ENCODE measurements at places on chromosomes 16 and 17.

GRCh38 chr16:54116124-54116655 is 170.4 kb downstream of the IRX3 start:
- no peak for DNase-seq

- no peak for DNase-seq
Observed at GRCh38 chr17:80793421-80793820, 198.2 kb upstream of the CHMP6 start.

DNA sequence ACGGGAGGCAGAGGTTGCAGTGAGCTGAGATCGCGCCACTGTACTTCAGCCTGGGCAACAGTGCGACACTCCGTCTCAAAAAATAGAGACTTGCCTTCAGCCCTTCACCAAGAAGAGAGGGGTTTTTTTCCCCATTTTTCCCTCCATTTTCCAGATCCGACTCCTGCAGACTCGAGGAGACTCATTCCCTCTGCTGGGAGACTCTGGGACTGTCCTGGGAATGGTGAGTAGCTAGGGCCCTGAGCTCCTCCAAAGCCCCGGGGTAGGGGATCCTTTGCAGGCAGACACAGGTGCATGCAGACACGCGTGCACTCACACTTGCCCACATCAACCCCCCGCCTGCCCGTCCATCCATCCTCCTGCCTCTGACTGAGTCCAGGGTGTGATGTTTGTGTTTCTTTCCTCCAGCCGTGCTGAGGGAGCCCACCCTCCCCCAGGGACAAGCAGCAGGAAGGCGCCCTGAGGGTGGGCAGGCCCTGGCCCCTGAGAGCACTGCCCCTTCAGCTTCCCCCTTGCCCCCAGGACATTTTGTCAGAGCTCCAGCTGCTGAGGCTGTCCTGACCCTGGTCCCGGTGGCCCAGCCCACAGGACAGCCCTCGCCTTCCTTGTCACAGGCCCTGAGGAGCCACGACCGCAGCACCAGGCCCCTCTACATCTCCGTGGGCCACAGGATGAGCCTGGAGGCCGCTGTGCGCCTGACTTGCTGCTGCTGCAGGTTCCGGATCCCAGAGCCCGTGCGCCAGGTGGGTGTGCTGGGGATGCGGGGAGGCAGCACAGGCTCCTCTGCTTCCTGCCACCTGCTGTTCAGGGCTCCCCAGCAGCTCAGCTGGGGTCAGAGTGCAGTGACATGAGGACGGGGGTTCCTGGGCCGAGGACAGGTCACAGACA is 10.2 kb downstream of the ENDOV start:
- no peak for DNase-seq

GRCh38 chr16:35011-35677 is 18.3 kb downstream of the POLR3K start:
- DNase-seq: no peak

DNA sequence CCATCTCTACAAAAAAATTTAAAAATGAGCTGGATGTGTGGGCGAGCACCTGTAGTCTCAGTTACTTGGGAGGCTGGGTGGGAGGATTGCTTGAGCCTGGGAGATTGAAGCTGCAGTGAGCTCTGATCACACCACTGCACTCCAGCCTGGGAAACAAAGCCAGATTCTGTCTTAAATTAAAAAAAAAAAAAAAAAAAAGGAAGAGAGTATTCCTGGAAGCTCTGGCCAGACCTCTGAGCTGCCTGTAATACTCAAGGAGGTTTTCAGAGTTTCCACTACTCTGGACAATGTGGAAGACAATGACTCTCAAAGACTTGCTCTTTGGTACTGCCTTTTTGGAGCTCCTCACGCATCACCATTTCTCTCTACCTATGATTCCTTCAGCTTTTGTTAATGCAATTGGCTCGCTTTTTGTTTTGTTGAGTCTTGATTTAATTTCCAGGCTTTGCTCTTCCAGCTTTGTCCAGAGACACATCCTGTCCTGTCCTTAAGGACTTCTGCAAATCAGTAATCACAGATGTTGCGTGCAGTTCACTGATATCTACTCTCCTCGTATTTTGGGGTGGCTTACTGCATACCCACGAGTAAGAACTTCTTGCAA is 10.8 kb downstream of the CHD9 start:
- DNase-seq: no peak

DNA sequence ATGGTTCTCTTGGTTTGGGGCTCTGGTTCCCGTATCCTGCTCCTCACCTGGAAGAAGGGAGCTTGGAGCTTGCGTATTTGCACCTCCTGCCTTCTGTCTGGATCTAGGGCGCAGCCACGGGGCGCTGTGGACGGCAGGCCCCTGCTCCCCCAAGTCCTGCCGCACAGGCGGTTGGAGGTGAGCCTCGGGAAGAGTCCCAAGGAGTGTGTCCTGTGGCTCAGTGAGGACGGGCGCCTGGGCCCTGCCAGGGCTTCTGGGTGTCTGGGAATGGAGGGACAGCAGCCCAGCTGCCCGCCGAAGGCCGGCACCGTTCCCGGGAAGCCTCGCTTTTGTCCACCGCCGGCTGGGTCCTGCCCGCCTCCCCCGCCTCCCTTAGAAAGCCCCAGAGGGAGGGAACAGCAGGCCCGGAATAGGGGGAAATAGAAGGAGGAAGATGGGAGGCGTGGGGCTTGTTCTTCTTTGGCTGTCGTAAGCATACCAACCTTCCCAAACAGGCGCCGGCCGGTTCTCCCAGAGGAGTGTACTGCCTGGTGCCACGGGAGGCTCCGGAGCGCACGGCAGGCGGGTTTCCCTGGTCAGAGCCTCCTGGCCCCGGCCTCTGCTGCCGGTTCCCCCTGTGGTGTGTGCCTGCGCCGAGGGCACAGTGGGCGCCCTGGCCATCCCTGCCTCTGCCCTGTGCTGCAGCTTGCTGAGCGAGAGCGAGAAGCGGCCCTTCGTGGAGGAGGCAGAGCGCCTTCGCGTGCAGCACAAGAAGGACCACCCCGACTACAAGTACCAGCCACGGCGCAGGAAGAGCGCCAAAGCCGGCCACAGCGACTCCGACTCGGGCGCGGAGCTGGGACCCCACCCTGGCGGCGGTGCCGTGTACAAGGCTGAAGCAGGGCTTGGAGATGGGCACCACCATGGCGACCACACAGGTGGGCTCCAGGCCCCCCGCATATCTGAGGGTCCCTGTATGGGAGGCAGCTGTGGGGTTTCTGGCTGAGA is 1.8 kb downstream of the SOX8 start:
- no peak for DNase-seq

GRCh38 chr17:56638591-56639051 is 45.1 kb downstream of the NOG start:
- no peak for DNase-seq

All from hematopoietic multipotent progenitor cell treated with erythropoietin and hydrocortisone succinate and interleukin-3 and kit ligand, for 17 days (in vitro differentiated cells).